ENCODE measurements at places on chromosomes 5 and 9.

DNA sequence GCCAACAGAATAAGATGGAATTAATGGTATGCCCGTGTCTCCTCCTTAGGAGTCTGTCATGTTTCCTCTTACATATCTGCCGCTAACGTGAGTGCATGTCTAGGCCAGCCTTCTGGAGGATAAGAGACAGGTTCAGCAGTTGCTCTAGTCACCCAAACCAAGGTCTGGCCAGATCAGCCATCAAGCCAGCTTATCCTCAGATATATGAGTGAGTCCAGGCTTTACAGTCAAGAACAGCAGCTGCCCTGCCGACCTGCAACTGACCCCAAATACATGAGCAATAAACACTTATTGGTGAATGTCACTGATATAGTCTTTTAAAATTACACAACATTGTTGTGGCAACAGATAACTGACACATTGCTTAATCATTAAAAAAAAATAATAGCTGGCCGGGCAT is 123.5 kb downstream of the TSSK1B start:
- DNase-seq = no peak

DNA sequence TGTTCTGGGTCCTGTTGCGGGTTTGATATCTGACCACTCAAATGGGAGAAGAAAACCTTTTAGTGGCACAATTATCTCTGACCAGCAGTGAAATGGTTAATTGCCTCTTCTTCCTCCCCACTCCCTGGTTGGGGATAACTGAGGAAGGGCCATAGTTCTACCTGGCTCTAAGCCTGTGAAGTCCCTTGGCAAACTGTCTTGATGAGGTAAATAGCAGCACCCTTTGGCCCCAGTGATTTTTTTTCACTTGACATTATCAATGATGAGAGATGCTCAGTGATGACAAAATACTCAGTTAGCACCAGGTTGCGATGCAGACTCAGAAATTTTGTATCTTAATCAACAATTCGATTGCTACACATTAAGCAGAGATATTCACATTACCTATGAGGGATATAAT is 515.7 kb downstream of the PSAT1 start:
- no peak for DNase-seq

GRCh38 chr5:458547-459353 is 15.8 kb downstream of the EXOC3 start:
- DNase-seq = peak; percentile 35

GRCh38 chr5:122492675-122493074 is 180.6 kb downstream of the SNCAIP start:
- no peak for DNase-seq

DNA sequence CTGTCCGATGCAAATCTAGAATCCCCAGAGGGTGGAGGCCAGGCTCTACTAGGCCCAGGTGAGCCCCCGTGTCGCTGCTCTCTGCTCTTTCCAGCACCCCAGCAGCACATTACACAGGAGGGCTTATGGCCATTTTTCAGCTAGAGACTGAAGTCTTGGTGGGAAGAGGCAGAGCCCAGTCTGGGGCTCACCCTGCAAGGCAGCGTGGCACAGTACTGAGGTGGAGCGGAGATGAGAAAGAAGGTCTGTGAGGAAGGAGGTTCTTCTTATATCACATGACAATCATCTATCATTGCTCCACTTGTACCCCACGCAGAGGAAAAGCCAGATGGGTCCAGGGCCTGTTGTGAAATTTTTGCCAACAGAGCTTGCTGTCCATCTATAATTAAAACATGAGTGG is 10.0 kb upstream of the KIF12 start:
- peak; percentile 12 for DNase-seq

GRCh38 chr9:91055845-91056244 is 254.2 kb downstream of the SYK start:
- no peak for DNase-seq

GRCh38 chr9:104082168-104082567 is 11.9 kb upstream of the SMC2 start:
- DNase-seq = no peak

GRCh38 chr5:96968614-96969013 is 32.7 kb downstream of the LNPEP start:
- no peak for DNase-seq

DNA sequence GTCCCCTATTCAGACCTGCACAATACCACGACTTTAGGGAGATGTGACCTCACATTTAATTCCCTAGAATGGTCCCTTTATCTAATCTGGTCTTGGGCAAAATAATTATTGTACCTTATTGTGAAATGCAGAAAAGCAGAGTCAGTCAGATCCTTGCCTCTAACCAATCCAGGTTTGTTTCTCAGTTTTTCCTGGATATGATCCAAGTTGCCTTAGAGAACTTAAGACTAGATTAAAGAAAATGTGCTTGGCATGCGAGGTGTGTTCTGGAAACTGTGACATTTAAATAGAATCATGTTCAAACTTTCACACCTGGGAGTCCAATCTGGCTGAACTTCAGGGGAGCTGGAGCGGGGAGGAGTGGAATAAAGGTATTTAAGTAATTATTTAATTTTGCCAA is 696.2 kb downstream of the DNAH5 start:
- DNase-seq = no peak

DNA sequence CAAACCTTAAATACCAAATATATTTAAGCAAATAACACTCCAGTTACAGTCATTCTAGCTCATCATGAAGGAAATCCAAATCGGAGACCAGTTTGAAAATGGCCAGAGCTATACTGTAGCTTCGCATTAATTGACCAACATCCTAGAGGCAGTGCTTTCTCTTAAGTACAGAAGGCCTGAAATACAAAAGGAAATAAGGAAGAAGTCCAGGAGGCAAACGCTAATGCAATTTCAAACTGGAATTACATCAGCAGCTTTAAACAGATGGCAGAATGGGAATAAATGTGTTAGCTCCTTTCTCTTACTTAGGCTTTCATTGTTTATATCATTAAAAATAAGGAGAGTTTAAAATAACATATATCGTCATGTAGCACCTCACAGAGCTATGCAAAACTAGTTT is 197.0 kb downstream of the SEC61B start:
- no peak for DNase-seq

DNA sequence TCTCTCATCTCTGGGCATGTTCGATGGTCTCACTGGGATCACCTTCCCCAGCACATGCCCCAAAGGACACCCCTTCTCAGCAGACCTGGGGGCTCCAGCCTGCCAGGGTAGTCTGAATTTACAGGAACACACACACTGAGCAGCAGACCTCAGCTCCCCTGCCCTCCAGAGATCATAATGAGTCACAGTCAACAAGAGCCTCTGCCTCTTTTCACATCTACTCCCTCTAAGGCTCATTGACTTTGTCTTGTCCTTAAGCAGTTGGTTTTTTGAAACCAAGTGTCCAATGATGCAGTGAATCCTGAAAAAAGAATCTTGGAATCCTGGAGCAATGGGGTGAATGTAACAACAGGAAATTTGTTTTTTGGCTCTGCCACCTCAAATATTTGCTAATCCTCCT is 20.8 kb downstream of the GABBR2 start:
- no peak for DNase-seq

DNA sequence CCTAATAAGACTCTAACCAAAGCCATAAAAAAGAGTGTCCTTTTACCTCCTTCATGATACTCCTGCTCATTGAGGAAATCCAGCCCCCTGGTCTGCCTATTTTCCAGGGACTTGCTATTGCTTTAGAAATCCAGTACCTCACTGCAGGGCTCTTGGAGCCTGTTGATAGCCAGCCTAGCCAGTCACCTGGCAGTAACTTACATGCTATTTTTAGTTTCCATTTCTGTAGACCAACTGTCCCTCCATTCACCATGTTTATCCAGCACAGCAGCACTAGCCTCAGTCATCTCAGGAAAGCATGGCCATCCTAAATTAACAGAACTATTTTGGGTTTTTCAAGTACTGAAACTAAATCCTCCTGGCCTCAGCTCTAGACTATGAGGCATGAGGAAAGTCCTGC is 91.5 kb upstream of the PHF24 start:
- no peak for DNase-seq

GRCh38 chr5:43315263-43315662 is 2.1 kb upstream of the HMGCS1 start:
- no peak for DNase-seq

GRCh38 chr5:126883564-126884245 is 106.8 kb downstream of the LMNB1 start:
- DNase-seq = no peak

DNA sequence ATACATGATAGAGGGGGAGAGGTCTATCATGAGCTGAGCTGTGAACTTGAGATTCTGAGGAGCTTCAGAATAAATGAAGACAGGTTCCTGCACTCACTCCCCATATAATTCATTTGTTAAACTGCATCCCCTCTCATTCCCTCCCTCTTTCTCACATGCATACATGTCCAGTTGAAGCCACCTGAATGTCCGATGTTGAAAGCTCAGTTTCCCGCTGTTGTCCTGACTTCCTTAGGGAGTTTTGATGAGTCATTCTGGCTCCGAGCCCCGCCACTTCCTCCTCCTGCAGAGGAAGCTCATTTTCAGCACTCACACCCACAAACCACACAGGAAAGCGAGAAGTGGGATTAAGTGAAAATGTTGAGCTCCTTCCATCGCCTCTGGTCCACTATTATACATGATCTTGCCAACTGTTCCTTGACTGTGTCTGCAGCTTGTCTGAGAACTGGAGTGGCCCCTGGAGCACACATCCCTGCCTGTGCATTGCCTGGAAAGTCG is 121.2 kb downstream of the CEMIP2 start:
- no peak for DNase-seq

DNA sequence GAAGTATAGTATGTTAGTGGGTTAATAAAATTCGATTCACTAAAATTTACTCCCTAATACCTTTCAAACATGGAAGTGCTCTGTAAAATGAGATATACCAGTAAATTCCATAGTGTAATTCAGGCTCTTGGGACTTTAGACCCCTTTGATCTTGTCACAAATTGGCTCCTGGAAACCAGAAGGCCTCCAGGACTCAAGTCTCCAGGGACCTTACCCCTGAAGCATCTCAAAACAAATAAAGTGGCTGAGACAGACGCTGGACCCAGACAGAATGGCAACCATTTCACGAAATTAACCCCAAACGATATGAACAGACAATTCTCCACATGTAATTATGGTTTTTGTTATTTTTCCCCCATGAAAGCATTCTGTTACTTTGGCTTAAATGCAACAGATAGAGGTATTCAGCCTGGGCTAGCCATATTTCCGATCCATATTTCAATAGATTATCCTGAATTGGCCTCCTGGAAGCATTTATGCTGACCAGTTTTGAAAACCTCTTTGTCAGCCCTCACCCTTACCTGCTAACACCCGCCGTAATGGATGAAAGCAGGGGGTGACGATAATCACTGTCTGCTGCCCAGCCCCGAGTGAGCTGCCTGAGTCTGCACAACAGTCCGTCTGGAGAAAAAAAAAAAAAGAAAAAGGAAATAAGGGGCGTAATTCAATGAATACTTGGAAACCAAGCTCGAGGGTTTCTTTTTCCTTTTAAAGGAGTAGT is 34.1 kb upstream of the EFNA5 start:
- no peak for DNase-seq

- no peak for DNase-seq
These were observed 41.9 kb downstream of the MTRR start for GRCh38 chr5:7910738-7911428.

- DNase-seq = no peak
These were observed 205.8 kb downstream of the RANBP17 start for GRCh38 chr5:171067540-171068130.

DNA sequence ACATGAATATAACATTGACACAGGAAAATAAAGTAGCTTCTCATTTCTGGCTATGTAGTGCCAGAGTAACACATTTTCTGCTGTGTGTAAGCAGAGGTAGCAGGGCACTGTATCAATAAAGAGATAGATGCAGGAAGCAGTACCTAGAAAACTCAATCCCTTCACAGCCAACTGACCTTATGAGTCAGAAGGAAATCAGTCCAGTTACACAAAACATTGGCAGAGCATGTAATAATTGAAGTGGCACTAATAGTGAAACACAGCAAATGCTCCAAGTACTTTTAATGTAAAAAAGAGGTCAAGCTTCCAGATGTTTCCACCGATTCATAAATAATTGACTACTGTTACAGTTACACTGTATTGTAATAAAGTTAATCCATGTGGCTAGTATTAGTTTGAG is 706.6 kb downstream of the EFNA5 start:
- DNase-seq = no peak

DNA sequence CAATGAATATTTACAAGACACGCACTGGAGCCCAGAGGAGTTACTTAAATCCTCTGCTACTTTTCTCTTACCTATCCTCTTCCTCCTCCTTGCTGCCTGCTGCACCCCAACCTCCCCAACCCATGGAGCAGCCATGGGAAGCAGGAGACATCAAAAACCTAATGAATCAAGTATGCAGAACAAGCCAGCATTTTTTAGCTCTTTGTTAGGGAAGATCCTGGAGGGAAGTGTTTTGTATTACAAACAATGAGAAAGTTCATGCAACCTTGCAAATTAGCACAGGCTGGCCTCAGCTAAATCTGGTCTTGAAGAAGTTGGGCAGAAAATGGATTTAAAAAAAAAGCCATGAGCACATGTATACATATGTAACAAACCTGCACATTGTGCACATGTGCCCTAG is 498.8 kb downstream of the KIF4B start:
- DNase-seq = no peak

- DNase-seq = peak; percentile 14
These were observed 27.5 kb downstream of the ZNF474 start for GRCh38 chr5:122156724-122157325.

DNA sequence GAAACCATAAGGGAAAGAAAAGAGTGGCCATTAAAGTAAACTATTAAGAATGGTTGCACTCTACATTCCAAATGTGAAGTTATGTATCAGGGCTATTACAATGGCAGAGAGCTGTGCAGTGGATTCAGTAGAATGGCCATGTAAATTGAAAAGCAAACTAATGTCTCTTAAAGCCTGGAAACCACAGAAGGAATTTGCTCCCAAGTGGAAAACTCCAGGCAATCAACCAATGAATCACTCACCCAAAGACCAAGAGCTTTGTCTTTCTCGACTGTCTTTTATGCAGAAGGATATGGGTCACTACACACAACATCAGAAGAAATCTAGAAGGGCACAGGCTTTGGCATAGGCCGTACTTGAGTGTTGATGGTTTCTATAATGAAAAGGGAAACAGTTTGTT is 114.9 kb downstream of the TLE1 start:
- no peak for DNase-seq

- DNase-seq = no peak
These were observed 172.2 kb upstream of the SGCD start for GRCh38 chr5:156154757-156155156.

DNA sequence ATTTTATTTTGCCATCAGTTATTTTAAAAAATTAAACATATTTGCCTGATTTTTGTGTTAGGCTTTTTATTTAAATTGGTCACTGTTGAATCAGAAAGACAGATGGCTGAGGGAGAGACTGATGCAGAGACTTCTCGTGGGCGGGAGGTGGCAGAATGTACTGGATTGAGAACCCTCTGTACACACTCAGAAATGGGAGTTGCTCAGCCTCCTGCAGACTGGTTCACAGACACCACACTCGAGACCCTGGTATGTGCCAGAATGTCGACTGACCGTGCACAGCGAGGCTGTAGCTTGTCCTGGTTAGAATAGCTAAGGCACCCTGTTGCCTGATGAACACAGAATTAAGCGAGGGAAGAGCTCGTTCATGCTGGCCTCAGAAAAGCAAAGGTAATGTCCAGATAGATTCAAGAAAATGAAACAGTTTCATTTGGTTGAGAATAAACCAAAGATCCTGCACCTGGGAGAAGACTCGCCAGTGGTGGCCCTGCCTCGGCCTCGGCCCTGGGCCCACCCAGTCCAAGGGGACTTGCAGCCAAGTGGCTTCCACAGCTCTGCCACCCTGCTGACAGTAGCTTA is 71.3 kb upstream of the OTULINL start:
- DNase-seq = no peak

Measured in Caco-2 (cell line).